Eye (tissue), 1 donor: ENCODE measurements at places on chromosomes 5 and 9.
A peak's percentile ranks its signal among the peaks of the same experiment; 100 is the strongest.

DNA sequence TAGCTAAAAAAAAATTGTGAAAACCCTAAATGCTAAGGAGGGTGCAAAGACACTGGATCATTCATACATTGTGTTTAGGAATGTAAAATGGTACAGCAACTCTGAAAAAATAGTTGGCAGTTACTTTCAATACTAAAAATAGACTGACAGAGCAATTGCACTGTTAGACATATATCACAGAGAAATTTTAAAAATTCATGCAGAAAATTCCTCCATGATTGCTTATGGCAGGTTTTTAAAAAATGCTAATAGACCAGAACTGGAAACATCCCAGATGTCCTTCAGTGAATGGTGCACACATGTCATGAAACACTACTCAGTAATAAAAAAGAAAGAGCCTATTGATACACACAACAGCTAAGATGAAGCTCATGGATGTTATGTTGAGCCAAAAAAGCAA is 349.8 kb upstream of the DAB2 start:
- no peak for DNase-seq

GRCh38 chr5:43078956-43079355 is 38.8 kb upstream of the ANXA2R start:
- DNase-seq: no peak

DNA sequence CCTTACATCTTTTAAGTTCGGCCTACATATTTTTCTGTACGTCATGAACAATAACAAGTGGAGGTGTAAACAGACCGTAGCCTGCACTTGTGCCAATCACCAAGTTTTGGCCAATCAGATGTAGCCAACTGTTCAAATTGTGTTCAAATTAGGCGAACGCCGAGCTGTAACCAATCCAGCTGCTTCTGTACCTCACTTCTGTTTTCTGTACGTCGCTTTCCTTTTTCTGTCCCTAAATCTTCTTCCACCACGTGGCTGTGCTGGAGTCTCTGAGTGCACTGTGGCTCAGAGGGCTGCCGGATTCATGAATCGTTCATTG is 26.4 kb downstream of the TRIM14 start:
- no peak for DNase-seq

- no peak for DNase-seq
These were observed 2.1 kb upstream of the ALDH1B1 start for GRCh38 chr9:38390442-38390841.

DNA sequence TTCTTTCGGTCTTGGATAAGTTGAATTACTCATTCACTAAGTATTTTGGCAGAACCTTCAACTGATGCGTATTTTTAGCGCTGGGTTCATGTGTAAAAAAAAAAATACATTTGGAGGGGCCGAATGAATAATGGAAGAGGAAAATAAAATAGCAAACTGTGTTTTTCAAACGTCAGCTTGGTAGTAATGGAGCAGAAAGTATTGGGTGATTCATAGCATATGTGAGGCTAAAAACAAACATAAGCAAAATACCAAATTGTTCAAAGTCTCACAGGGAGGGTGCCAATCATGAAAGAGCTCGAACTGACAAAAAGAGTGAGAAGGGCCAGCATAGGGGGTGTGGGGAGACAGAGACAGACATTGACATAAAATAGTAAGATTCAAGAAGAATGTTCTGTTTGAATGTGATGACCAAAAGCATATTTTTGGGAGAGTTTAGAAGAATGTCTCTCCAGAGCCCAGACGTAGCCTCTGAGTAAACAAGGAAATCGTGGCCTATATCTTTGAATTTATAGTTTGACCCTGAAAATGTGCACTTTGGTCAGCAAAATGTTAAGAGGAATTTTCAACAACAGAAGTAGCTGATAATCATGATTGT is 174.9 kb upstream of the HMHB1 start:
- DNase-seq: peak; percentile 34

GRCh38 chr9:133592731-133593409 is 16.3 kb downstream of the FAM163B start:
- no peak for DNase-seq

- DNase-seq: no peak
These were observed 215.1 kb upstream of the ZNF608 start for GRCh38 chr5:124961521-124961920.

GRCh38 chr5:147752666-147753290 is 29.8 kb downstream of the JAKMIP2 start:
- DNase-seq: no peak

DNA sequence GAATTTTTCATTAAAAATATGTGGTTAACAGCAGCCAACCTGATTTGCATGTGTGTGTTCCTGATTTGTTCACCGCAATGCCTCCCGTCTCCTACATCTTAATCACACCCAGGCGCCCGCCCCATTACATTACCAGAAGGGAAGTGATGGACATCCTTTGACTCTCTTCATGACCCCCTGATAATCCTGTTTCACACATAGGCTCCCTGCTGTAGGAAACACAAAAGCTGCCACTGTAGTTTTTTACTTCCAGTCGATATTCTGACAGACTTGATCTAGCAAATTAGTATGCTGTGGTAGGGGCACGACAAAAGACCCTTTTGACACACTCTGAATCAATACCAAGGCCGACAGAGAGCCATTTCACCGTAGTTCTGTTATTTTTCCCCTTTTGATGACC is 287.8 kb upstream of the ISL1 start:
- peak; percentile 81 for DNase-seq

DNA sequence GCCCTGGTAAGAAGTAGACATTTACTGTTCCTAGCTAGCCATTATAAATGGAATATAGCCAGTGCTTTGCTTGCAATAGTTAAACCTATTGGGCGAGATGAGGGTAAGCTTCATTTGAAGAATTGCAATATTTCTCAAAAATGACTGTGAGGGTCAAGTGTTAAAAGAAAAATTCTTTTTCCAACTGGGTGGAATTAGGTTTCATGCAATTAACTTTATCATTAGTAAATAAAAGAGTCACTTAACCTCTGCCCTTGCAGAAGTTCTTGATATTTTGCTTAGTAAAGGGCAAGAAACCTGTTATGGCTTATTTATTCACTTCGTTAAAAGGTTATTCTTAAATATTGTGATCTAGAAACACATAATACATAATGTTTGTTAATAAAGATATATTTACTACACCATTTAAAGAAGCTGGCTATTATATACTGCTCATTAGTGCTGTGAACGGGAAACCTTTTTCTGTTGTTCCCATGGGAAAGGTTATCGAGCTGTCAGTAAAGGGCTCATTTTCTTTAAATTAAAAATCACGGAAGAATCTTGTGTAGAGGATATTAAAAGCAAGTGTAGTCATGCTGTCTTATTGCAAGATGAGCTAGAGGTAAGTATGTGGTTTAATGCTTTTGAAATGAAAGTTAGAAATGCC is 370.5 kb downstream of the CSNK1G3 start:
- DNase-seq: peak; percentile 15

GRCh38 chr5:179766726-179767455 is 26.9 kb upstream of the LTC4S start:
- DNase-seq: no peak

DNA sequence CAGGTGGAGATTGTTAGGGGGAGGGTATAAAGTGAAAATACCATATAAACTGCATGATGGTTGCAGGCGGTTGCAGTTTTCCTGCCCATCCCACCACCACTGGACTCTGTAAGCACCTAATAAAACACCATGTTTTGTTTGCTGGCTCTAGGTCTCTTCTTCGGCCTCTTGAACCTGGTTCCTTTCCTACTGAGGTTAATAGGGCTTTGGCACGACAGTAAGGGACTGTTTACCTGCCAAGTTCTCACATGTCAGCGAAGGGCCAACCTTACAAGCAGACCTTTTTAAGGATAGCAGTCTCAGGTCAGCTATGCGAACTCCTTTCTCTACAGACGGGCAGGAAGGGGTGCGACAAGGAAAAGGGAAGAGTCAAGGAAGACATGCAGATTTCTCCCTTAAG is 3.4 kb upstream of the RFESD start:
- no peak for DNase-seq

GRCh38 chr9:134057307-134057657 is 10.5 kb downstream of the BRD3 start:
- no peak for DNase-seq

- no peak for DNase-seq
These were observed 24.8 kb downstream of the ADCY2 start for GRCh38 chr5:7420510-7421280.

DNA sequence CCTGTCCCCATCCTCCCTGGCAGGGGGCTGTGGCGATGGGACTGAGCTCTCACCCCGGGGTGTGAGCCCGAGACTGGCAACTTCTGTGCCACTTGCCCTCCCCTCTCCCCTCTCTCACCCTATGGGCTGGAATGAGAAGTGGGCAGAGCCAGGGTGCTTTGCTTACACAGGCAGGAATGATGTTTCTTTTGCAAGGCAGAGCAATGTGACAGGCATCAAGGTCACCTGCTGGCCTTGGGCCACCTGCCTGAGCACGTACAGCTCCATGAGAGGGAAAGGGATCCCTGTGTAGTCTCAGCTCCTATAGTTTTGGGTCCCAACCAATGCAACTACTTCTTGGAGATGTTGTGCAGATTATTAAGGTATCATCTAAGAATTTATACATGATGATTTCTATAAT is 252.8 kb upstream of the DAP start:
- no peak for DNase-seq
